ENCODE measurements at places on chromosomes 3 and 15.

- DNase-seq: no peak
Measured at GRCh38 chr15:41160639-41161315, 44.7 kb upstream of the INO80 start.

- no peak for DNase-seq
Measured at GRCh38 chr3:120245386-120245785, 39.6 kb downstream of the GPR156 start.

- no peak for DNase-seq
Measured at GRCh38 chr15:50046867-50047266, 72.2 kb downstream of the ATP8B4 start.

GRCh38 chr3:127044996-127045395 lies 62.1 kb downstream of the PLXNA1 start:
- no peak for DNase-seq

GRCh38 chr3:160637086-160637485 lies 39.9 kb upstream of the ARL14 start:
- no peak for DNase-seq

GRCh38 chr15:99328106-99329072 lies 77.1 kb downstream of the LRRC28 start:
- no peak for DNase-seq

- DNase-seq: no peak
Measured at GRCh38 chr3:158642474-158643210, 1.7 kb upstream of the GFM1 start.

- DNase-seq: no peak
Measured at GRCh38 chr3:66962664-66963063, 35.4 kb upstream of the KBTBD8 start.

GRCh38 chr3:46665763-46666452 lies 27.6 kb downstream of the ALS2CL start:
- no peak for DNase-seq

- DNase-seq: no peak
Measured at GRCh38 chr3:152148579-152148978, 120.2 kb upstream of the MBNL1 start.

- no peak for DNase-seq
Measured at GRCh38 chr3:23127196-23127595, 75.9 kb upstream of the UBE2E2 start.

- DNase-seq: no peak
Measured at GRCh38 chr15:72887376-72887775, 103.8 kb upstream of the ADPGK start.

- DNase-seq: no peak
Measured at GRCh38 chr3:31291818-31292217, 240.9 kb upstream of the STT3B start.

DNA sequence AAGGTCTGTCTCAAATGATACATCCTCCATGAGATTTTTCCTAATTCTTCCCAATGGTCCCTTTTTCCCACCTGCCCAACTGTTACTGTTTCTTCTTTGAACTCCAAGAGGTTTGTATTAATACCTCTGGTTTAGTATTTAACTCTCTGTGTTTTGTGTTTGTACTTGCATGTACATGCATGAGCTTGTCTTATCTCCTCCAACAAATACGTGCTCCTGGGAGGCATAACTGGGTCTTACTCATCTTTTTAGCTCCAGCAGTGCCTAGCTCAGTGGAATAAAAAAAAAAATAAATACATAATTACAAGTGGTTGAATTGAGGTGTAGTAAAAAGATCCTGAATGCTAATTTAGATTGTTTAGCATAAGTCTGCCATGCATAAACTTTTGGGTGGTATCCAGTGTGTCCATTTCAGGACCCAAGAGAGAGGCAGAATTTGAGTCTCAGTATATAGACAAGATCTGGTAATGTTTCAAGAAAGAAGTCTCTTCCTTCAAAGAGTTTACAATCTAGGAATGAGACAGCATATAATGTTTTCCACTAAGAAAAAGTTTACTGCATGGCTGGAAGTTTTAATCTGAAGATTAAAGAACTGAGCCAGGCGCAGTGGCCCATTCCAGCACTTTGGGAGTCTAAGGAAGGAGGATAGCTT lies 1.7 kb upstream of the LYSMD2 start:
- no peak for DNase-seq

GRCh38 chr3:161349529-161350312 lies 21.6 kb downstream of the SPTSSB start:
- DNase-seq: peak; percentile 2

DNA sequence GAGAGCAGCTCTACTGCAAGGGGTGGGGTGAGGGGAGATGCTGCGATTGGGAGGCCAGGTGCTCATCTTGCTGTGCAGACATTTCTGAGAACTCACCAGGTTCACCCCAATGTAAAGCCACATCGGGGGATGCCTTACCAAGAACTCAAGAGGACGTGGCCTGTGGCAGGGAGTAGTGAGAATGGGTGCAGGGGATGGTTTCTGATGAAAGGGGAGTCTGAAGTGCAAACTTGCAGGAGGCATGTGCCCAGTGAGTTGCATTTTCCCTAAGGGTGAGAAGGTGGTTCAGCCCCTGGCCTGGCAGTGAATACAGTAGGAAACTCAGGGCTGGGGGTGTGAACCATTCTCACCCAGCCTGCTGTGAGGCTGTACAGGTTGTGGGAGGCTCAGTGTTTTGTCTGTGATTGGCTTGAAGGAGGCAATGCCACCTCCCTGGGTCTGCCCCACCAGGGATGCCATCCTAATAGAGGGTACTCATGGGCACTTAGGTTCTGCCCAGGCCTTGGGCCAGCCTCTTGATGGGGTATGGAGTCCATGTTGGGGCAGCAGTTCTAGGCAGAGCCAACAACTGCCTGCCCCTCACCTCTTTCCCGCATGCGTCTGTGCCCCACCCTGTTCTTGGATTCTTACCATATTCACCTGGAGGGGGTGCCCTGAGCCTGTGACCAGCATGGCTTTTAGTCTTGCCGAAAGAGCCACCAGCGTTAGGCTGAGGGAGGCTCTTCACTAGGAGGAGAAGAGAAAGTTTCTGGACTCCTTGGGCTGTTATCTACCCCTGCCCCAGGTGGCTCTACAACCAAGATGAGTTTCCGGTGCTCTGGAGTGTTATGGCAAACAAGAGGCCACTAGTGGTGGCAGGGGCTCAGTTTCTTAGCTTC lies 4.5 kb downstream of the HEMK1 start:
- peak; percentile 58 for DNase-seq

DNA sequence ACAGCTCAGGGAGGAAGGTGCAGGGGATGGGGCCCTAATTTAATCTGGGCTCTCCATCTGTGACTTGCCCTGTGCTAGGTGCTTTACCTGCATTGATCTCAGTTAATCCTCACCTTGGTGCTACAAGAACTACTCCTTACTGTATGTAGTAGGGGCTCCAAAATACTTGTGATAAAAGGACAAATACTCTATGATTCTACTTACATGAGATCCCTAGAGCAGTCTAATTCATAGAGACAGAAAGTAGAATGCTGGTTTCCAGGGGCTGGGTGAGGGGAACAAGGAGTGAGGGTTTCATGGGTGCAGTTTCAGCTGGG lies 67.2 kb downstream of the SLC6A1 start:
- DNase-seq: no peak

GRCh38 chr3:41836360-41837134 lies 125.4 kb downstream of the ULK4 start:
- no peak for DNase-seq

- DNase-seq: no peak
Measured at GRCh38 chr3:127329631-127330285, 41.9 kb upstream of the PRR20G start.

GRCh38 chr15:99731336-99732123 lies 1.7 kb downstream of the LYSMD4 start:
- DNase-seq: no peak

- DNase-seq: no peak
Measured at GRCh38 chr3:34239287-34239686, 440.9 kb downstream of the PDCD6IP start.

GRCh38 chr3:32302601-32303398 lies 64.3 kb downstream of the CMTM8 start:
- no peak for DNase-seq

- DNase-seq: no peak
Measured at GRCh38 chr3:60765776-60766175, 485.5 kb downstream of the FHIT start.

GRCh38 chr3:171470714-171471227 lies 10.6 kb upstream of the TNIK start:
- no peak for DNase-seq

- DNase-seq: no peak
Measured at GRCh38 chr15:67242708-67243111, 11.8 kb downstream of the AAGAB start.

DNA sequence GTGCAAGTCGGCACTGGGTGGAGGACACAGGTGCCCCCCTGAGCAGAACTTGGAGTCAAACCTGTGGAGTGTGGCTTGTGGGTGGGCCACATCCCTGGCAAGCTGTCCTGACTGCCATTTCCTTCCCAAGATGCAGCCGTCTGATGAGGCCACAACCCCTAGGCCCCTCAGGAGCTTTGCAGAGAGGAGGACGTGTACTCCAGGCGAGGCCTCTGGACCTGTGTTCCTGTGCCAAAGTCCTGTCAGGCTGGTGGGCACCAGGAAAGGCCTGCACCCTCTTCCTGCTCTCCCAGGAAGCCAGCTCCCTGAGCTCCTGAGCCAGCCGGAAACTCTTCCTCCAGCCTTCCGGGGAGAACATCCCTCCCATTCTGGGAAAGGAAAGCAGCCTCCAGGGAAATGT lies 48.5 kb downstream of the CMTM6 start:
- DNase-seq: no peak

- no peak for DNase-seq
Measured at GRCh38 chr3:53675022-53675697, 171.1 kb downstream of the CHDH start.

DNA sequence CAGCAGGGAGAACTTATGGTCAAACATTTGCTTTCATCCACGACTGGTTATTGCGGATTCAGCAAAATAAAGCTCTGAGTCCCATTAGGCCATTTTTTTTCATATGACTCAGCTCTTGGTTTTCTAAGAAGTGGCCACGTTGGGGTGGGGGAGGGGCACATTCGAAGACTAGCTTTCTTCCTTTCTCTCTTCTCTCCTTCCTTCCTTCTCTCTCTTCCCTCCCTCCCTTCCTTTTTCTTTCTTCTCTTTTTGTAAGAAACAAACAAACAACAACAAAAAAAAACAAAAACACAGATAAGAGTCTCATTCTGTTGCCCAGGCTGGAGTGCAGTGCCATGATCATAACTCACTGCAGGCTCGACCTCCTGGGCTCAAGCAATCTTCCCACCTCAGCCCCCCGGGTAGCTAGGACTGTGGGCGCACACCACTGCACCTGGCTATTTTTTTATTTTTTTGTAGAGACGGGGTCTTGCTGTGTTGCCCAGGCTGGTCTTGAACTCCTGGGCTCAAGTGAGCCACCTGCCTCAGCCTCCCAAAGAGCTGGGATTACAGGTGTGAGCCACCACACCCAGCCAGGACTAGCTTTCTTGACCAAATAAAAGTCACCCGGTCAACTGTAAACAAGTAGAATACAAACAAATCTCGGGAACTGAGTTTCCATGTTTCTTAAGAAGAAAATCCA lies 41.6 kb downstream of the ABCC5 start:
- no peak for DNase-seq

- no peak for DNase-seq
Measured at GRCh38 chr3:22117091-22117490, 366.1 kb upstream of the ZNF385D start.

- DNase-seq: no peak
Measured at GRCh38 chr3:170517242-170517945, 68.5 kb downstream of the SLC7A14 start.

DNA sequence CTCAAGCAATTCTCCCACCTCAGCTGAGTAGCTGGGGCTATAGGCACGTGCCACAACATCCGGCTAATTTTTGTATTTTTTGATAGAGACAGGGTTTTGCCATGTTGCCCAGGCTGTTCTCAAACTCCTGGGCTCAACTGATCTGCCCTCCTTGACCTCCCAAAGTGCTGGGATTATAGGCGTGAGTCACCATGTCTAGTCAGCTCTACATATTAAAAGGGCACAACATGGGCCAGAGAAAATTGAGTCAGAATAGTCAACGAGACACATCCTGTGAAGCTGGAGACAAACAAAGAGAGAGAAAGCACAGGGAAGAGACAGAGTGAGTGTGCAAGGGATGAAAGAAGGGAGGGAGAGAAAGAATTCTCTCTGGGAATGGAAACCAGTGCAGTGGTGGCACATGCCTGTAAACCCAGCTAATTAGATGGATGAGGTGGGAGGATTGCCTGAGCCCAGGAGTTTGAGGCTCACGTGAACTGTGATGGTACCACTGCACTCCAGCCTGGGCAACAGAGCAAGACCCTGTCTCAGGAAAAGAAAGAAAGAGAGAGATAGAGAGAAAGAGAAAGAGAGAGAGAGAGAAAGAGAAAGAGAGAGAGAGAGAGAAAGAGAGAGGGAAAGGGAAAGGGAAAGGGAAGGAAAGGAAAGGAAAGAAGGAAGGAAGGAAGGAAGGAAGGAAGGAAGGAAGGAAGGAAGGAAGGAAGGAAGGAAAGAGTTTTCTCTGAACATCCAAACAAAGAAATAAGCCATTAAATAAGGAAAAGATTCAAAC lies 107.2 kb upstream of the SLC25A36 start:
- no peak for DNase-seq

GRCh38 chr3:178393146-178393545 lies 143.1 kb upstream of the KCNMB2 start:
- no peak for DNase-seq

DNA sequence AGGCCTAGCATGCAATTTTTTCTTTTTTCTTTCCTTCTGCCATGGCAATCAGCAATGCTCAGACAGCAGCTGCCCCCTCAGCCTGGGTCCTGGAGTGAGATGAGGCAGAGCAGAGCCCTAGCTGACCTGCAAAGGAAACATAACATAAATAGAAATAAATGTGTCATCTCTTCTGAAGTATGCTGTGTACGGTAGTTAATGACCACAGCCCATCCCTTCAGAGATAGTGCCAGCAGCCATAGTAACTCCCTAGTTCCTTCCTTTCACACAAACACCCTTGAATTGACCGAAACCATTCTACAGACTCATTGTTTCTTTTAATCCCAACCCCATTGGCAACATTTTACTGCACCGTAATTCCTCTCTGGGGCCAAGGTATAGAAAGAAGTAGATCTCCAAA lies 8.4 kb upstream of the CD47 start:
- no peak for DNase-seq

GRCh38 chr3:107421170-107421792 lies 44.0 kb downstream of the CCDC54 start:
- DNase-seq: no peak

DNA sequence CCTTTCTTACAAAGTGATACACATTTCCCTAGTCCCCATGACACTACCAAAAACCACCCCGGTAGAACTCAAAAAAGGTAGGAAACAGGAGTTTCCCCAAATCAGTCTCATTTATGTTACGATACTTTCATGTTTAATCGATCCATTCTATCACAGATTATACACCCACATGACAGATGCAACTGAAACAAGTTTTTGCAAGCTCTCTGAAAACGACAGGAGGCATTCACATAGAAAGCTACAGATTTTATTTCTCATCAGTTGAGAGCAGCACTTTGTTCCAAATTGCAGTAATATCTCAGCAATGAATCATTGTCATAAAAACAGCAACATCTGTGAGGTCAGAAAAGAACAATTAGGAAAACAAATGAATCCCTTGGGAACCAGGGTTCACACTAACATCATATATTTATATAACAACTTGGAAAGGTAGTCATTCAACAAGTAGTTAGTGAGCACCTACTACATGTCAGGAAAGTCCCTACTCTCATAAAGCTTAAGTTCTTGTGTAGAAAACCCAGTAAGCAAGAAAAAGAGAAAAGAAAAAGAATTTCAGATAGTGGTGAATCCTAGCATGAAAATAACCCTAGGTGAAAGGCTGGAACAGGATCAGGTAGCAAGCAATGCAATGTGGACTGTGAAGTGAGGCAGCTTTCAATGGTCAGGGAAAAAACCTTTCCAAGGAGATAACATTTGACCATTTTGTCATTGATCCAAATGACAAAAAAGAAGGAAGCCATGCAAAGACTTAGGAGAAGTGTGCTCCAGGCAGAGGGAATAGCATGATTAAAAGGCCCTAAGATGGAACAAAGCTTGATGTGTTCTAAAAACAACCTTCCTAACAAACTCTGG lies 8.3 kb downstream of the PLD1 start:
- DNase-seq: no peak

Data from stimulated activated CD4-positive, alpha-beta T cell treated with anti-CD3 and anti-CD28 coated beads, Interleukin-4, amount 100 ng/mL, for 1 hour (primary cell).